ENCODE measurements at places on chromosomes 2 and 18. TPM values are rescaled to one million over a fixed set of nuclear protein-coding genes. Genes with fewer than 3 reads are reported as not detected.

Gene MAL
- not detected for total RNA-seq

Gene FAM228A
- not detected for total RNA-seq

DNA sequence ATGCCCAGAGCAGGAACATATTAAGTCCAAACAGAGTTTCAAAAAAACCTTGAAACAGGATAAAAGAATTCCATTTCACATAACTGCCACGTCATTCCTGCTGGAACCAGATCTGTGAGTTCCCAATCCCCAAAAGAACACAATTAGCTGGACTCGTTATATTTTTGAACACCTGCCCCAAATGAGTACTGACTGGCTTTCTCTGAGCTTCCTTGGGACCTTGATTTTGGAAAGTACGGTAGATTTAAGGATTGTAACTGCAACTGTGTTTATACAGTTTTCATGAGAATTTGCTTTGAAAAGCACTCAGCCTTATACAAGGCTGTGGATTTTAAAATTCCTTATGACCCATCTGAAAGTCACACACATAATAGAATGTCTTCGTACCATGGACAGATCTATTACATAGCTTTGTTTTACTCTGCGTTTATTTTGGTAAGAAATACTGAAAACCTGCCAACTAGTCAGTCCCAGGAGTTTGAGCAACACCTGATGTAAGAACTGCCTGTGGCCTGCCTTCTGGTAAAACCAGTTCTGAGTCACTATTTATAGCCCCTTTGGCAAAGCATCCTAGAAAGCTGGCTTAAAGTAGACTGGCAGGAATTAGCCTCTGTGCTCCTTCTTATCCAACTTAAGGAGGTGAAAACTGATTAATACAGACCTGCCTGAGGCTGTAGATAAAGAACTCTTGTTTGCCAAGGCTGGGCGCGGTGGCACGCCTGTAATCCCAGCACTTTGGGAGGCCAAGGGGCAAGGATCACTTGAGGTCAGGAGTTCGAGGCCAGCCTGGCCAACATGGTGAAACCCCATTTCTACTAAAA is 48.1 kb downstream of the MERTK start:
- no peak overlapping the region for H3K4me3 ChIP-seq
- H3K27me3 ChIP-seq: no peaks in the 10 kb centered on the region
- no peak overlapping the region for H3K27ac ChIP-seq
- 0 out of 2 replicates have a peak, but pooled peaks cover 2% of the 10 kb centered on the region for H3K4me1 ChIP-seq
- peak; percentile 21 for DNase-seq

GRCh38 chr2:187495324-187495723 is 47.3 kb upstream of the CALCRL start:
- no peaks in the 10 kb centered on the region for H3K27me3 ChIP-seq
- DNase-seq: no peak
- no peak overlapping the region for H3K4me3 ChIP-seq

DNA sequence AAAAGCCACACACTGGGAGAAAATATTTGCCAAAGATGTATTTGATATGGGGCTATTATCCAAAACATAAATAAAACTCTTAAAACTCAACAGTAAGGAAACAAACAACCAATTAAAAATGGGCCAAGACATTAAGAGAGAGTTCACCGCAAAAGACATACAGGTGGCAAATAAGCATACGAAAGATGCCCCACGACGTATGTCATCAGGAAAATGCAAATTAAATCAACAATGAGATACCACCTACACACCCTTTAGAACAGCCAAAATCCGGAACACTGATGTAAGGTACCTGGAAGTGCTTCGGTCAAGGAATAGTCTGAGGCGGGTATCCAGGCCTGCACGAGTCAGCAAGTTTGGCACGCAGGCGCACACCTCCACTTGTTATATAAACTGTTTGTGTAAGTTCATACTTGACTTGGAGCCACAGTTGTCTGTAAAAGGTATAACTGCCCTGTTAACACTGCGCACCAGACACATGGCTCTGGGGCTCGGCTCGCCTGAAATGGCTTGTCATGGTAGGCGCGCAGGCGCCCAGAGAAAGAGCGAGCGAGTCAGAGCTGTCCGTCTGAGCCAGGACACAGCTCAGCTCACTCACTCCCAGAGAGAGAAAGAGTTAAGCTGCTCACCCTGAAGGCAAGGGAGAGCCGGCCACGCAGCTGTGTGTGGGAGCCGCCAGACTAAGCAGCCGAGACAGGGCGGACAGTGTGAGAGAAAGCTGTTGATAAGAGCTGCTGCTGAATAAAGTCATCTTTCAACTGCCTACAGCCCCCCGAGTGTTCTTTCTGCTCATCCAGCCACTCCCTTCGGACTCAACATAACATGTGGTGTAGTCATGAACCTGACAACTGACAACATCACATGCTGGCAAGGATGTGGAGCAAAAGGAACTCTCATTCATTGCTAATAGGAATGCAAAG is 87.3 kb downstream of the HNRNPLL start:
- peak; percentile 94 for DNase-seq
- no peaks in the 10 kb centered on the region for H3K27me3 ChIP-seq
- peak overlapping the region; percentile 52 for H3K4me3 ChIP-seq
- H3K36me3 ChIP-seq: no peaks in the 10 kb centered on the region

All from SJCRH30 (cell line).